Activated B cell treated with CpG ODN at 0.5 μM for 24 hours (primary cell): ENCODE measurements at places on chromosomes 12 and 14. TPM values are rescaled to one million over a fixed set of nuclear protein-coding genes. Genes with fewer than 3 reads are reported as not detected.

DNA sequence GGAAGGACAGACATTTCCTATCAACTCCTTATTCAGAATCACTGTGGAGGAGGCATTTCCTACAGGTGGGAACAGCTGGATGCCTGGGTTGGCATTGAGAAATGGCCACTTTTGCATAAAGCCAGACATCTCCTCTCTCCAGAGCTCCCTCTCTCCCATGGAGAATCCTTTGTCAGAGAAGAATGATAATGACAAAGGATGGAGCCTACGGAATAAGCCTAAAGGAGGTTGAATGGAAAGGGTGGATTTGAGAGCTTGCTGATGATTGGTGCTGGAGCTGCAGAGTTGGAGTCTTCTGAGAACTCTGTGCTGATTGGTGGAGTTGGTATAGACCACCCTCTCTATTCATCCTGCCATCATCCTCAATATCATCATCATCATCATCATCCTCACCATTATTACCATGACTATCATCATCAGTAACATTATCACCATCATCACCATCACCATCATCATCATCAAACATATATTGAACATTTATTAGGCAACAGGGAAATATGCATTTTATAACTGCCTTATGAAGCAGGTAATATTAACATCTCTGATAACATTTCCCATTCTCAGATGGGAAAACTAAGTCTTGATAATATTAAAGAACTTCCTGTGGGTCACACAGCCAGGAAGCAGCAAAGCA is 89.2 kb upstream of the HSPB8 start:
- DNase-seq: no peak

DNA sequence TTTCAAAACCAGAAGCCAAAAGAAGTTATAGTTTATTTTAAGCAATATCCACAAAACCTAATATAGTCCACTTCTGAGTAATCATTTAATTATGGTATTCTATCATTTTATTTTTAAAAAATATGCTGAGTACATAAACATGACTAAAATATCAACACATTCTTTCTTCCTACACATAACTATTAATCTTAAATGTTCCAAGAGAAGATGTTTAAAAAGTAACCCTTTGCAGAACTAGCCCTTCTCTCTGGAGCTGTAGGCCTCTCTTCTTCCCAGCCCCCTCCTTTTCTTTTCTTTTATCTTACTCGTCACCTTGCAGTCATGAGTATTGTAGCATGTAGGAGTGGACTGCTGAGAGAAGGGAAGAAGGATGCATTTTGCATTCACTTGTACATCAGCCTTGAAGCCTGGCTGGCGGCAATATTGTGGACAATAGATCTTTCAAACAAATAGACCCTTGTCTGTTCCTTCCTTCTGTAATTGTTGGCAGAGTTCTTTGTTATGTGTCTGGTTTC is 941.9 kb downstream of the NRXN3 start:
- DNase-seq: no peak

DNA sequence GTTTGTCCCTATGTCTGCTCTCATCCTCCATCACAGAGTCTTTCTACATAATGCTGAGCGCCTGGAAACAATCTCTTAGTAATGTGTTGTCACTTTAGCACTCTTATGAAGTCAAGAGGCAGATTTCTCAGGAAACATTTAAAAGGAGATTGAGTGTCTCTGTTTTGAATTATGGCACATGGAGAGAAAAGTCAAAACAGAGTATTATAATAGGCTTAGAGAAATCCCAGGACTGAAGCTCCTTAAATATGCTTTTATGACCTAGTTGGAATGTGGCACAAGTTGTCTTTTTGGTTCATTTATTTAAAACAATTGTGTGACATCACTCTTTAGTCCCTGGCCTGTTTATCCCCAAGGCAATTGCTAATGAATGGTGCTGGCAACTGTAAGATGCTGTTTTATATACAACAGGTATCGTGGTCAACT is 117.8 kb upstream of the HIF1A start:
- no peak for DNase-seq

DNA sequence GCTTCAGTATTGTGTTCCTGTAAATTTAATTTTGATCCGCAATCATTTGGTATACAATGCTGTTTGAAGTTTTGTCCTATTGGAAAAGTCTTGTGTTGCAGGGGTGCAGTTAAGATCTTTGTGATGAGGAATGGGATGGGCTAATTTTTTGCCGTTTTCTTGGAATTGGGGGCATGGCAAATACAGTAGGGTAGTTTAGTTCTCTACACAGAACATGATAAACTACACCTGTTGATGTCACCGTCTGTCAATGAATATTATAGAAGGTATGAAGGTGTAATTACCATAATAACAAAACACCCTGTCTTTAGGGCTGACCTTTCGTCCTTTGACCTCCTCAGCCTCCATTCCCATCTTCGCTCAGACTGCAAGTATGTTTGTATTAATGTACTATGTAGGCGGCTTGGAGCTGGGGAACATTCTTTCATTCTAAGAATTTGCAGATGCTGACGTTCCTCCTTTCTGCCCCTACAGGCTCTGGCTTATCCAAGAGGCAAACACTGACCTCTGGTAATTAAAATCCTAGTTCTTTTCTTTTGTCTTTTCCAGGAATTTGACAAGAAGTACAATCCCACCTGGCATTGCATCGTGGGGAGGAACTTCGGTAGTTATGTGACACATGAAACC is 1.7 kb downstream of the DYNLL1 start:
- no peak for DNase-seq

GRCh38 chr14:64387232-64387781 is 846 bp upstream of the MTHFD1 start:
- no peak for DNase-seq

DNA sequence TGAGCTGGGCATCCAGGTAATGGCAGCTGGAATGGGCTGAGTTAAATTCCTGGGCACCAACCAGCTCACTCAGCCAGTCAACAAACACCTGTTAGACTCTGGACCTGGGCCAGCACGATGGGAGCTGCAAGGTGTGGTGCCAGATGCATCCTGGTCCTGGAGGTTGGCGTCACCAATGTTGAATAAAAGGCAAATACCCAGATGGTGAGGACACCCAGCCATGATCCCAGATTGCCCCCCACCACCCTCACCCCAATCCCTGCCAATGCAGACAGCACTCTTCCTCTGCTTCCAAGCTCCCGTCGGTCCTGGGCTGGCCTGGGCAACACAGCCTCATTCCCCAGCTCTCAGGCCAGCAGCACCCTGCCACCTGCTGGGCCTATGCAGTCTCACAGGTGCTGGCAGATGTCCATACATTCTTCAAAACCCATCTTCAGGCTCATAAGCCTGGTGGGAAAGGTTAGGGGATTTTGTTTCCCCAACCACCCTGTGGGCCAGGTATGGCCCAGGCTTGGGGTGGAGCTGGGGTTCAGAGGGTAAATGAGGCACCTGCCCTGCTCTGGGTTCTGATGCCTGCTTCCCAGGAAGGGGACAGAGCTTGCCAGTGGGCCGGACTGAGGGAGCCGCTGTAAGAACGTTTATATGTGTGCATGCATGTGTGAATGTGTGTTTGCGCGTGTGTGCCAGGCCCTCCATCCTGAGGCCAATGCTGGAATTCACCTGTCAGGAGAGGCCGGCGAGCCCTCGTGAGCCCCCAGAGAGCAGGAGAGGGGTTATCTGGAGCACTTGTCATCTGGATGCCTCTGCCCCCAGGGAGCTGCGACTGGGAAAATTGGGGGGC is 58.0 kb downstream of the LGMN start:
- DNase-seq: no peak

DNA sequence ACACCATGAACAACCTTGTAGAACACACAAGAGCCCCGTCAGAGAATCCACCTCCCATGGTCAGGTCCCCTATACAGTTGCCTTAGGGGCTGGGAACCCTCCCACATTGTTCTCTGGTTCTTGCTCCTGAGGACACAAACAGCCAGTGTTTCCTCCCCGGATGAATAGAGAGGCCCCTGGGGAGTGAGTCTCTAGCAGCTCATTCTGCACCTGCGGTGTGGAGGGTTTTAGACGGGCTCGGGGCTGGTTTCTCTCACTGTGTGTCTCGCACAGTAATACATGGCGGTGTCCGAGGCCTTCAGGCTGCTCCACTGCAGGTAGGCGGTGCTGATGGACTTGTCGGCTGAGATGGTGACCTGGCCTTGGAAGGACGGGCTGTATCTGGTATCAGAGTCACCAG is 1052.1 kb downstream of the TMEM121 start:
- DNase-seq: peak; percentile 33

The TMEM260 gene
- total RNA-seq: 22.0 and 24.7 TPM in 2 replicates
